ENCODE measurements at places on chromosomes 12 and 14.

- no peak for DNase-seq
Measured at GRCh38 chr12:116969615-116970585, 59.1 kb downstream of the FBXW8 start.

DNA sequence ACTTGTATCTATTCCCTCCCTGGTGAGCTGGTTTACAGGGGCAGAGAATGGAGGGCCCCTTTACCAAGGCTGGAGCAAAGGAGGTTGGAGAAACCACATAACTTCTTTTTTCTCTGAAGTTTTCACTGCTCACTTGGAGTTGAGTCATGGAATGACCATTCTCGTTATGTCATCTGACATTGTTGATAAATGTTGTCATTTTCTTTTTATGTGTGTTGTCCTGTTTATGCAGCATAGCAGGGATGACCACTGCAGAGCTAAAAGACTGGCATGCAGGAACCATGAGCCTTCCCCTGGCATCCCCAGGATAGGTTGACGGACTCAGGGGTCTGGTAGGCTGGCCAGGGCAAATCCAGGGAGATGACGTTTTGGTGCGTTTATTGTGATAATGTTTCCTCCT lies 256.8 kb upstream of the DDHD1 start:
- no peak for DNase-seq

DNA sequence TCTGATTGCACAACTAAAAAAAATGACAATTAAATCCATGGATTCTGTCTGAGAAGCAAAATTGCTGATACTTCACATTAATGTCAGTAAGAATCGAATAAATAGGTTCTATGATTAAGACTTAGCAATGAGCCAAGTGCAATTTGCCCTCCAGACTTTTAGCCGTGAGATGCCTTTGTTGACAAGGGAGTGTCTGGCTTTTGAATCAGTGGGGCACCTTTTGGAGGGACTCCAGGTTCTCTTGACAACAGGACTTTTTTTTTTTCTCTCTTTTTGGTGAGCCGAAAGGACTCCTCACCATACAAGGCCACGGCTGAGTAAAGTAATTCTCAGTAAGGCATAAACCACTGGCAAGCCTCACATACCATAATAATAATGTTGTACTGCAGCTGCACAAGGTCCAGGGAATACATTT lies 4.7 kb upstream of the MDM1 start:
- DNase-seq = no peak

GRCh38 chr14:104895786-104896661 lies 28.7 kb upstream of the PLD4 start:
- DNase-seq = no peak

GRCh38 chr14:78335531-78335930 lies 165.4 kb downstream of the NRXN3 start:
- no peak for DNase-seq

DNA sequence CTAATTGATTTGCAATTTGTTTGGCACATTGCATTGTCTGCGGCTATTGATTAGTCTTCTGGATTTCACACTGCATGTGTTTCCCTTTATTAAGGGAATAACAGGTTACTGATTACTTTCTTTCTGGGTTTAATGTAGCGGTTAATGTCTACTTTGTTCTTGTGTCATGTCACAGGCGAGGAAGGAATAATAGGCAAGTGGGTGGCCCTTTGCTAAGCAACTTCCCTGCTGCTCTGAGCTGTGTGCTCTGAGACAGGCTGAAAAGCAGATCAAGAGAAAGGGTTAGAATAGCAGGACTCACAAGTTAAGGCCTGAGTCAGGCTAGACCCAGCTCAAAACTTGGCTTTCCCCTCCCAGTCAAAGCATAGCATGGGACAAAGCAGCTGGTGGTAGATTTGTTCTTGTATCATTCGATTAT lies 77.2 kb downstream of the NKX2-1 start:
- DNase-seq = no peak

DNA sequence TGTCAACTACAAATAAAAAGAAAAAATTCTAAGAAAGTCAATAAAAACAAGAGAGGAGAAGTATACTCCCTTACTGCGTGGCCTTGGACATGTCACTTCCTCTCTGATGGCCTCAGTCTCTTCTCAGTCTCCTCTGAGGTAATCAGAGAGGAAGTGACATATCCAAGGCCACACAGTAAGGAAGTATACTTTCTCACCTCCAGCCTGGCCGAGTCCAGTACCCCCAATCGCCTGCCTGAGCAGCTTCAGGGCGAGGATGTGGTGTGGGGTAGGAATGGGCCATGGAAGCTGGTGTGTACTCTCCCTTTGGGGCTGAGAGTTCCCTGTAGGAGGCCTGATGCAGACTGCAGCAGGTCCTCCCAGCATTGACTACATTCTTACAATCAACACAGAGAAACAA lies 15.8 kb downstream of the VDR start:
- DNase-seq = no peak

Measured in hippocampal formation (tissue), 2 donors.